Activated T-helper 1 cell treated with anti-CD3 and anti-CD28 coated beads, Interleukin-12 subunit alpha, Interleukin-12 subunit beta, Interleukin-2, Interleukin-4 antibody, amounts not matched to agents 30 ng/mL and 10 ng/mL and 1 ng/mL, durations not matched to agents 14 hours and 24 hours and 36 hours (primary cell): ENCODE measurements at places on chromosomes 12 and 14. TPM values are rescaled to one million over a fixed set of nuclear protein-coding genes. Genes with fewer than 3 reads are reported as not detected.
A peak's percentile ranks its signal among the peaks of the same experiment; 100 is the strongest.

- H3K27me3 ChIP-seq = no peaks in the 10 kb centered on the region
- H3K36me3 ChIP-seq = peaks cover 49% of the 10 kb centered on the region
- H3K4me3 ChIP-seq = peak overlapping the region; percentile 23
- DNase-seq = no peak
- peaks cover 61% of the 10 kb centered on the region for H3K4me1 ChIP-seq
- H3K27ac ChIP-seq = peak overlapping the region; percentile 67
Measured at GRCh38 chr14:65095633-65096205, 6.6 kb downstream of the MAX start.

GRCh38 chr12:120140603-120141002 is 24.1 kb upstream of the RAB35 start:
- peaks cover 52% of the 10 kb centered on the region for H3K36me3 ChIP-seq
- H3K4me3 ChIP-seq = no peak overlapping the region
- no peaks in the 10 kb centered on the region for H3K4me1 ChIP-seq
- no peak for DNase-seq
- no peaks in the 10 kb centered on the region for H3K27me3 ChIP-seq

The DNAJC22 gene
- total RNA-seq = 0.16 TPM in 1 of 2 replicates, not detected in the other

DNA sequence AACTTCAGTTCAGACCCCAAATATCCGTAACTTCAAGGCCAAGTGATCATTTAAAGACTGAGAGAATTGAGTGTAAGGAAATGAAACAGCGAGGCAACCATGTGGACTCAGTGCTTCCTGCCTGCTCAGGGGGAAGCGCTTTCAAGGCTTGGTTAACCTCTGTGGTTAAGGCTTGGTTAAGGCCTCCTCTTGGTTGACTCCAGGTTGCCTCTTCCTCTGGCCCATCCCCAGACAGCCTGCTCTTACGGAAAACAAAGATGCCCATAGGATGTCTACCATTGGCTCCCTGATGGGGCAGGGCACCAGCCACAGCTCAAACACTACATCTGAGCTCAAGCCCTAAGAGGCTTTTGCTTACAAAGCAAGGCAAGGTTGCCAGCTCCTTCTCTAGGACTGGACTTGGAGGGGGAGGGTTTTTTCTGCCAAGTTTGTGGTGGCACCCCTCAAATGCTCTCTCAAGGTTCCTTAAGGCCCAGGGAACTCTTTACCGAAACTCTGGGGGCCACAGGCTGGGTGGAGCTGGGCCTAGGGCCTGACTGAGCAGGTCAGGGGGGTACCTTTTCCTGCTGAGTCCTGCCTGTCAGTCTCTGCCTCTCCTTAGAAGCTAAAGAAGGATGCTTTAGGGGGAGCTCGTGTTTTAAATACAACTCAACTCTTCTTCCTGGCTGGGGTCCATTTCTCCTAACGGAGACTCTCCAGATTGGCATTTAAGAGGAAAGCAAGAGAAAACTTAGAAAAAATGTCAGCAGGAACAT is 13.7 kb downstream of the COL2A1 start:
- H3K27ac ChIP-seq = peak overlapping the region; percentile 15
- no peak overlapping the region for H3K4me3 ChIP-seq
- H3K4me1 ChIP-seq = peaks cover 17% of the 10 kb centered on the region

GRCh38 chr14:66174453-66174891 is 311.7 kb upstream of the CCDC196 start:
- H3K4me1 ChIP-seq = no peaks in the 10 kb centered on the region
- no peak for DNase-seq
- peaks cover 15% of the 10 kb centered on the region for H3K27me3 ChIP-seq
- H3K4me3 ChIP-seq = no peak overlapping the region
- no peak overlapping the region for H3K27ac ChIP-seq

The PUS1 gene
- 92.1 and 100.0 TPM in 2 replicates for total RNA-seq

GRCh38 chr12:1488908-1489381 is 105.4 kb downstream of the FBXL14 start:
- peaks cover 18% of the 10 kb centered on the region for H3K36me3 ChIP-seq
- H3K27ac ChIP-seq = no peak overlapping the region
- peaks cover 11% of the 10 kb centered on the region for H3K4me1 ChIP-seq
- no peak for DNase-seq
- no peak overlapping the region for H3K4me3 ChIP-seq
- no peaks in the 10 kb centered on the region for H3K27me3 ChIP-seq

- peaks cover 63% of the 10 kb centered on the region for H3K4me1 ChIP-seq
- H3K4me3 ChIP-seq = peak overlapping the region; percentile 79
- peak overlapping the region; percentile 89 for H3K27ac ChIP-seq
- H3K27me3 ChIP-seq = no peaks in the 10 kb centered on the region
- no peak for DNase-seq
Measured at GRCh38 chr14:74940956-74941565, 14.3 kb downstream of the PGF start.

The TCL1A gene
- total RNA-seq = not detected in 2 replicates

GRCh38 chr12:65984227-65984479 is 146.4 kb downstream of the LLPH start:
- H3K4me3 ChIP-seq = no peak overlapping the region
- peaks cover 3% of the 10 kb centered on the region for H3K27me3 ChIP-seq
- no peaks in the 10 kb centered on the region for H3K36me3 ChIP-seq
- no peaks in the 10 kb centered on the region for H3K4me1 ChIP-seq
- H3K27ac ChIP-seq = no peak overlapping the region

GRCh38 chr12:4849115-4849541 is 60.6 kb upstream of the KCNA1 start:
- DNase-seq = no peak
- H3K36me3 ChIP-seq = no peaks in the 10 kb centered on the region
- H3K4me1 ChIP-seq = no peaks in the 10 kb centered on the region
- no peak overlapping the region for H3K4me3 ChIP-seq
- no peak overlapping the region for H3K27ac ChIP-seq
- peaks cover 13% of the 10 kb centered on the region for H3K27me3 ChIP-seq

The RHEBL1 gene
- total RNA-seq = 8.6 and 10.7 TPM in 2 replicates

- no peaks in the 10 kb centered on the region for H3K27me3 ChIP-seq
- no peaks in the 10 kb centered on the region for H3K4me1 ChIP-seq
- DNase-seq = no peak
- no peaks in the 10 kb centered on the region for H3K36me3 ChIP-seq
- H3K4me3 ChIP-seq = no peak overlapping the region
Measured at GRCh38 chr12:29750928-29751220, 32.9 kb downstream of the TMTC1 start.

GRCh38 chr12:116508145-116509121 is 50.7 kb upstream of the MAP1LC3B2 start:
- peaks cover 25% of the 10 kb centered on the region for H3K27me3 ChIP-seq
- no peaks in the 10 kb centered on the region for H3K36me3 ChIP-seq
- H3K4me1 ChIP-seq = no peaks in the 10 kb centered on the region
- DNase-seq = no peak
- H3K4me3 ChIP-seq = peak overlapping the region; percentile 46

- DNase-seq = no peak
- H3K36me3 ChIP-seq = no peaks in the 10 kb centered on the region
- no peak overlapping the region for H3K27ac ChIP-seq
- no peaks in the 10 kb centered on the region for H3K4me1 ChIP-seq
Measured at GRCh38 chr12:104042580-104042979, 7.4 kb downstream of the GLT8D2 start.

GRCh38 chr14:95623195-95623594 is 63.0 kb upstream of the TCL1B start:
- H3K27me3 ChIP-seq = peaks cover 5% of the 10 kb centered on the region
- no peaks in the 10 kb centered on the region for H3K36me3 ChIP-seq
- H3K4me3 ChIP-seq = no peak overlapping the region
- H3K27ac ChIP-seq = no peak overlapping the region
- DNase-seq = no peak

The BCL2L2 gene
- total RNA-seq = 4.1 and 7.1 TPM in 2 replicates

DNA sequence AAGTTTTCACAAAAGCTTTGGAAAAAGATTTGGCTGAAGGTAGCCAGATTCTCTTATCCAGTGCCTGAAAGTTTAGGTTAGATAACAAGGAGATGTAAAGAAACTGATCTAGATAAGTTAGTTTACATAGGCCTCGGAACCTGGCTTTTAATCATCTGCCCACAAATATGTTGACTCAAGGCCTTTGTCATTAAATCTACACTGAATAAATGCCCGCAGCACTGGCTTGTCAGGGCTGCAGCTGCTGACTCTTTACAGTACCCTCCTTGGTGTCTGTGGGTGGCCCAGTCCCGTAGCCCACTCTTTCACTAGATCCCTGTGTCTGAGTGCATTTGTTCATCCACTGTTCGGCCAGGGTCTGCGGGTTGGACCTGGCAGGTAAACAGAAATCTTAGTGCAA is 58.0 kb downstream of the TMEM116 start:
- H3K27ac ChIP-seq = no peak overlapping the region
- H3K27me3 ChIP-seq = peaks cover 2% of the 10 kb centered on the region
- DNase-seq = no peak
- peaks cover 30% of the 10 kb centered on the region for H3K4me1 ChIP-seq
- H3K4me3 ChIP-seq = no peak overlapping the region

DNA sequence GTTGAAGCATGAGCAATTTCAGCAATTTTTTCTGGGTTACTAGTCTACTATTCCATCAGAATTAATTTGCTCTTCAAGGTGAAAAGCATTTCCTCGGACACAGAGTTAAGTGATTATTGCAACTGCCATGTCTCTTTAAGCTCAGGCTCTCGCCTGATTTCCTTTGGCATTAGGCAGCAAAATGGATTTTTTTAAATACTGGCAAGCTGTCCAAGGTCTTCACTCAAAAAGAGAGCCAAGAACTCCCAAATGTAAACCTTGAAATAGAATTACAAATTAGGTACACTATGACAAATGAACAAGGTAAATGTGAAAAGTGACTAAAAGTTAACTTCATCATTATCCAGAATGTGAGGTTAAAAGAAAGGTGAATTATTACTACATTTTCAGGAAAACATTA is 111.9 kb downstream of the GARIN6 start:
- no peak overlapping the region for H3K4me3 ChIP-seq
- H3K36me3 ChIP-seq = no peaks in the 10 kb centered on the region
- H3K27me3 ChIP-seq = no peaks in the 10 kb centered on the region
- H3K27ac ChIP-seq = no peak overlapping the region
- H3K4me1 ChIP-seq = no peaks in the 10 kb centered on the region
- DNase-seq = no peak

GRCh38 chr12:97404543-97404942 is 58.1 kb upstream of the RMST start:
- DNase-seq = no peak
- H3K4me3 ChIP-seq = no peak overlapping the region
- no peaks in the 10 kb centered on the region for H3K4me1 ChIP-seq
- H3K36me3 ChIP-seq = no peaks in the 10 kb centered on the region
- no peaks in the 10 kb centered on the region for H3K27me3 ChIP-seq

The IL22 gene
- total RNA-seq = 3.4 TPM in 2 replicates

DNA sequence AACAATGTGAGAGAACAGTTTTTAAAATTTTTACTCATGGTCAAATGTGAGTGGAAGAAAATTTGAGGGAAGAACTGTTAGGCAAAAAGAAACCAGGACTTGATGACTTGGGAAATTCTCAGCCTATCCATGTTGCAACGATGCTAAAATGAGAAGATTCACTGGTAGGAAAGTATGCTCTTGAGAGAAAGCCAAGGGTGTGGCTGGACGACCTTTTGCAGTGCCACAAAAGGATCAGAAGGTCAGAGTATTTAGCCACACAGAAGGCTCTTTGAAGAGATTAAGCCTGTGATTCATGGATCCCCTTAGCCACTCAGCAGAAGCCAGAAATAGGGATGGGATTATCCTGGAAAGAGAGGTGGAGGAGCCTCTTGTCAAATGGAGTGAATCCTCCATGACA is 336.8 kb downstream of the LRIG3 start:
- H3K27ac ChIP-seq = no peak overlapping the region
- no peak for DNase-seq
- H3K27me3 ChIP-seq = no peaks in the 10 kb centered on the region
- no peaks in the 10 kb centered on the region for H3K36me3 ChIP-seq
- H3K4me3 ChIP-seq = no peak overlapping the region

GRCh38 chr12:5577211-5577612 is 145.3 kb downstream of the NTF3 start:
- no peaks in the 10 kb centered on the region for H3K4me1 ChIP-seq
- H3K36me3 ChIP-seq = no peaks in the 10 kb centered on the region
- no peak overlapping the region for H3K27ac ChIP-seq
- no peak for DNase-seq

GRCh38 chr12:107131832-107132616 is 38.7 kb upstream of the CRY1 start:
- H3K27ac ChIP-seq = no peak overlapping the region
- no peak overlapping the region for H3K4me3 ChIP-seq
- no peaks in the 10 kb centered on the region for H3K27me3 ChIP-seq
- no peaks in the 10 kb centered on the region for H3K4me1 ChIP-seq
- H3K36me3 ChIP-seq = no peaks in the 10 kb centered on the region
- peak; percentile 6 for DNase-seq

DNA sequence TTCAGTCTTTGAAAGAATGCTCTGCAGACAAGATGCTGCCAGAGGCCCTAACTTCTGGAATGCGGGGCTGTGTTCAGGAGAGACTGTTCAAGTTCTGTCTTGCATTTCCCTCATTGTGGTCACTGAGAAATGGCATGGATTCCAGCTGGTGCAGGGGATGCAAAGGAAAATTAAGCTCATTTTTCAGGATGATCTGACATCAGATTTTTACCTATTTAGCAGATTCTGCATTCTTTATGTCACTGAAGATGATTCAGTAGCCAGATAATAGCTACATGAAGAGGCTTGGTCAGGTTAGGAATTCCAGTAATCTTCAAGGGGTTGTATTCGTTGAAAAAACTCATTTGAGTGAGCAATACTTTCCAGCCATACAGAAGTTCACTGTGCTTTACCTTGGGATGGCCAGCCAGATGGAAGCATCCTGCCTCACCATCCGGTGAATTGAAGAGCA is 16.1 kb upstream of the MFAP5 start:
- H3K4me3 ChIP-seq = no peak overlapping the region
- peaks cover 5% of the 10 kb centered on the region for H3K27me3 ChIP-seq

The ISCA2 gene
- total RNA-seq = 18.8 and 20.2 TPM in 2 replicates
